A549 treated with dexamethasone at 1 μM for 4 hours (cell line): ENCODE measurements at places on chromosomes 11 and 22. TPM values are rescaled to one million over a fixed set of nuclear protein-coding genes. Genes with fewer than 3 reads are reported as not detected.

The PKDREJ gene
- total RNA-seq = not detected in 5 replicates

The TIGD3 gene
- 0.80 to 1.2 TPM (median 1.0 TPM) in 5 replicates for total RNA-seq

The HORMAD2 gene
- total RNA-seq = not detected in 5 replicates

The MIAT gene
- 0.11 to 0.38 TPM (median 0.25 TPM) in 5 replicates for total RNA-seq

The TRIM51 gene
- total RNA-seq = not detected in 5 replicates

The GLYAT gene
- total RNA-seq = not detected in 5 replicates

The POLR2F gene
- total RNA-seq = 116 to 133 TPM (median 121 TPM) in 5 replicates

The C11orf52 gene
- 0.15 to 0.45 TPM (median 0.26 TPM) in 5 replicates for total RNA-seq

The CDC42BPG gene
- total RNA-seq = 1.0 to 1.6 TPM (median 1.5 TPM) in 5 replicates

The LARGE2 gene
- 1.7 to 2.8 TPM (median 2.6 TPM) in 5 replicates for total RNA-seq

The SLC22A8 gene
- total RNA-seq = not detected in 5 replicates

The FOLR1 gene
- 0.24 TPM in 1 of 5 replicates, not detected in the others for total RNA-seq

The OR51B4 gene
- total RNA-seq = not detected in 5 replicates

The CHST1 gene
- 1.3 to 2.0 TPM (median 1.6 TPM) in 5 replicates for total RNA-seq

The HBB gene
- total RNA-seq = not detected in 5 replicates

The ACR gene
- total RNA-seq = 0.08 to 0.15 TPM in 2 of 5 replicates, not detected in the others

The WNT11 gene
- 0.98 to 2.9 TPM (median 1.8 TPM) in 5 replicates for total RNA-seq

The SLC5A1 gene
- total RNA-seq = 0.02 to 0.11 TPM (median 0.07 TPM) in 5 replicates

The F2 gene
- 2.0 to 2.9 TPM (median 2.1 TPM) in 5 replicates for total RNA-seq

The NOL12 gene
- 23.8 to 33.6 TPM (median 25.7 TPM) in 5 replicates for total RNA-seq

The ANO1 gene
- 2.6 to 4.4 TPM (median 3.9 TPM) in 5 replicates for total RNA-seq

The FXYD6 gene
- total RNA-seq = 0.11 to 0.39 TPM (median 0.31 TPM) in 5 replicates

The APOA4 gene
- total RNA-seq = not detected in 5 replicates

The MUC5AC gene
- total RNA-seq = 0.60 to 2.9 TPM (median 1.6 TPM) in 5 replicates

The KCNQ1 gene
- total RNA-seq = 0.52 to 0.75 TPM (median 0.60 TPM) in 5 replicates
